ENCODE measurements at places on chromosomes 1 and 21.

DNA sequence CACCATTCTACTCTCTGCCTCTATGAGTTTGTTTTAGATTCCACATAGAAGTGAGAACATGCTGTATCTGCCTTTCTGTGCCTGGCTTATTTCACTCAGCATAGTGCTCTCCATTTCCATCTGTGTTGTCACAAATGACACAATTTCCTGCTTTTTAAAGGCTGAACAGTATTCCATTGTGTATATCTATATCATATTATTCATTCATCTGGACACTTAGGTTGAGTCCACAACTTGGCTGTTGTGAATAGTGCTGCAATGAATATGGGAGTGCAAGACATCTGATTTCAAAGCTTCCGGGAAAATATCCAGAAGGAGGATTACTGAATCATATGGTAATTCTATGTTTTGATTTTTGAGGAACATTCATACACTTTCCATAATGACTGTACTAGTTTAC lies 20.1 kb upstream of the DONSON start:
- no peak for DNase-seq

DNA sequence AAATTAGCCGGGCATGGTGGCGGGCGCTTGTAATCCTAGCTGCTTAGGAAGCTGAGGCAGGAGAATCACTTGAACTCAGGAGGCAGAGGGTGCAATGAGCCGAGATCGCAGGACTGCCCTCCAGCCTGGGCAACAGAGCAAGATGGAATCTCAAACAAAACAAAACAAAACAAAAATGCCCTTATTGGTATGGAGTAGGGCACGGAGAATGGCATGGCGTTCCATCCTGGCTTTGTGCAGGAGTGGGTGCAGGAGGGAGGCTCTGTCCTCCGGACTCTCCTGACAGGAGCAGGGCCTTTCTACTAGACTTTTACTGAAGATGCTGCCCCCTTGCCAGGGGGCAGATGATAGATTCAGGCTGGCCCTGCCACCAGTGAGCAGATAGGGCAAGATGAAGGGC lies 1.0 kb downstream of the TMEM61 start:
- no peak for DNase-seq

- no peak for DNase-seq
These were observed 409.9 kb downstream of the HLX start for GRCh38 chr1:221289103-221289502.

- no peak for DNase-seq
These were observed 27.7 kb downstream of the HSF2BP start for GRCh38 chr21:43631411-43632107.
